ENCODE measurements at places on chromosomes 4 and X.

DNA sequence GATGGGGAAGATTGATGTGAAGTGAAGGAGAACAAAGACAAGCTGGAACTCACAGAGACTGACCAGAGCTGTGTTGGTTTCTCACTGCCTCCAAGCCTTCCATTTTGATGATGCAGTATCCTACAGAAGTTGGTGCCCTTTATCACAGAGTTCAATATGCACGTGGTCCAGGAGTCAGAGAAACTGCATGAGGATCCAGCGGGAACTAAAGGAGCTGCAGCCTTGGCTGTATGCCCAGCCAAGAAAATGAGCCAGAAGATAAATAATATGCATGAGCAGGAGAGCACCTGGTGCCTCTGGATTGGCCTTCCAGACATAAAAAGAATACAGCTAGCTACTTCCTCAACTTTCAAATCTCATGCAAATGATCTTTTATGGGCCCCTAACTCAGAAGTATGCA, 44.3 kb upstream of the DCLK2 start:
- DNase-seq, result no peak

GRCh38 chrX:40866893-40867292, 131.6 kb upstream of the MED14 start:
- DNase-seq, result no peak

DNA sequence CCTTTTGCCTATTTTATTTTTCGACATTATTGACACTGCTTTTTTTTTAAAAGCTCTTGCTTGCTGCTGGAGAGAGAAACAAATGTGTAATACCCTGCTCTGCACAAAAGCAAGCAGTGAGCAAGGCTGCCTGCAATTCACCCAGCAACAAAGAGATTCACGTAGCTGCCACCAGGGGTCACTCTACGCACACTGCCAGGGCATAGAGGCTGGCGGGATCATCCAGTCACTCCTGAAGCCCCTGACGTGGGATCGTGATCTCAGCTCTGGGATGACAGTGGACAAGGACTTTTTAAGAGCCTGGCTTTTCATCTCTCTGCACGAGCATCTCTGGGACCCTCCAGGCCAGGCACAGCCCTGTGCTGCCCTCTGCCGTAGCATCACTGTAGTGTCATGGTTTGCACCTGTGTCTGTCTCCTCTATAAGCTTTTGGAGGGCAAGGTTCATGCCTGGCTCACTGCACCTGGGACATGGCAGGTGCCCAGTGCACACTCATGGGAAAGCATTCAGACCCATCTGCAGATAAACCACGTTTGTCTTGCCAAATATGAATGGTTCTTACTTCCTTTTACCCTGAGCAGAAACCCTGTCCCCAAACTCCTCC, 19.8 kb downstream of the C4orf50 start:
- peak; percentile 62 for DNase-seq

DNA sequence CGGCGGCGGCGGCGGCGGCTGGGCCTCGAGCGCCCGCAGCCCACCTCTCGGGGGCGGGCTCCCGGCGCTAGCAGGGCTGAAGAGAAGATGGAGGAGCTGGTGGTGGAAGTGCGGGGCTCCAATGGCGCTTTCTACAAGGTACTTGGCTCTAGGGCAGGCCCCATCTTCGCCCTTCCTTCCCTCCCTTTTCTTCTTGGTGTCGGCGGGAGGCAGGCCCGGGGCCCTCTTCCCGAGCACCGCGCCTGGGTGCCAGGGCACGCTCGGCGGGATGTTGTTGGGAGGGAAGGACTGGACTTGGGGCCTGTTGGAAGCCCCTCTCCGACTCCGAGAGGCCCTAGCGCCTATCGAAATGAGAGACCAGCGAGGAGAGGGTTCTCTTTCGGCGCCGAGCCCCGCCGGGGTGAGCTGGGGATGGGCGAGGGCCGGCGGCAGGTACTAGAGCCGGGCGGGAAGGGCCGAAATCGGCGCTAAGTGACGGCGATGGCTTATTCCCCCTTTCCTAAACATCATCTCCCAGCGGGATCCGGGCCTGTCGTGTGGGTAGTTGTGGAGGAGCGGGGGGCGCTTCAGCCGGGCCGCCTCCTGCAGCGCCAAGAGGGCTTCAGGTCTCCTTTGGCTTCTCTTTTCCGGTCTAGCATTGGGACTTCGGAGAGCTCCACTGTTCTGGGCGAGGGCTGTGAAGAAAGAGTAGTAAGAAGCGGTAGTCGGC, 528 bp downstream of the FMR1 start:
- DNase-seq, result peak; percentile 61

DNA sequence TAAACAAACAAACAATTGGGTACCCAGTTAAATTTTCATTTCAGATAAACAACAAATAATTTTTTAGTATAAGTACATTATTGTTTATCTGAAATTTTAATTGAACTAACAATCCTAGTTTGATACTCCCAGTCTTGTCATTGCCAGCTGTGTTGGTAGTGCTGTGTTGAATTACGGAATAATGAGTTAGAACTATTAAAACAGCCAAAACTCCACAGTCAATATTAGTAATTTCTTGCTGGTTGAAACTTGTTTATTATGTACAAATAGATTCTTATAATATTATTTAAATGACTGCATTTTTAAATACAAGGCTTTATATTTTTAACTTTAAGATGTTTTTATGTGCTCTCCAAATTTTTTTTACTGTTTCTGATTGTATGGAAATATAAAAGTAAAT, 2.9 kb downstream of the CXCL8 start:
- DNase-seq, result peak; percentile 41

- peak; percentile 57 for DNase-seq
These were observed 723 bp downstream of the WDFY3 start for GRCh38 chr4:84965553-84966381.

DNA sequence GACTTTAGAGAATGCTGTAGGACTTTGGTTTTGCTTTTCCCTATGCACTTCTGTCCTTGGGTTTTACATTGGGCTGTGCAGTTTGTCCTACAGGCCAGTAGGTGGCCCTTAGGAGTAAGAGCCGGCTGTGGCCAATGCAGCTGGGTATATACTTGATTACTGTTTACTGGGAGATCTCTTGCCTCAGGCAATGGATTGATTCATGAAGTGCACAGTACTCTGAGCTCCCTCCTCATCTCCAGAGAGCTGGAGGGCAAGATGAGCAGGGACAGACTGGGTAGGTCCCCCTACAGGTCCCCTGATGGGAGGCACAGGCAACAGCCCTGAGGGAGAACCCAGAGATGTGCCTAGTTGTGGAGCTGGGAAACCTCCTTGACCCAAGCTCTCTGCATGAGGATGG, 103.8 kb upstream of the QRFPR start:
- peak; percentile 76 for DNase-seq

- DNase-seq, result no peak
These were observed 288.5 kb downstream of the TENM3 start for GRCh38 chr4:182531555-182532162.

DNA sequence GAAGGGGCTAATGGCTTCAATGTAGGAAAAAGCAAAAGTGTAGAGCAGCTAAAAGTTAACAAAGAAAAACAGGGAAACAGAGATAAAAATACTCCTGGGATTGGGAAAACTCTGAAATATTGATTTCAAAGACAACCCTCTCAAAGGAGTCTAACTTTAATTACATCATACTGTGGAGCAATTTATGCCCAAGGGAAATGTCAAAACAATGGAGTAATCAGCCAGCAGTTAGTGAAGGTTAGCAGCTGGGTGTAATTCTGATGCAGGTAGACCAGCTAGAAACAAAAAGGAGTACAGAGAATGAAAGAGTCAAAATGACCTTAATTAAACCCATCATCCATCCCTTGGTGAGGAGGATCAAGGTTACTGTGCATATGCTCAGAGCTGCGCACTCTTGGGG, 169.0 kb downstream of the ADAM29 start:
- no peak for DNase-seq

DNA sequence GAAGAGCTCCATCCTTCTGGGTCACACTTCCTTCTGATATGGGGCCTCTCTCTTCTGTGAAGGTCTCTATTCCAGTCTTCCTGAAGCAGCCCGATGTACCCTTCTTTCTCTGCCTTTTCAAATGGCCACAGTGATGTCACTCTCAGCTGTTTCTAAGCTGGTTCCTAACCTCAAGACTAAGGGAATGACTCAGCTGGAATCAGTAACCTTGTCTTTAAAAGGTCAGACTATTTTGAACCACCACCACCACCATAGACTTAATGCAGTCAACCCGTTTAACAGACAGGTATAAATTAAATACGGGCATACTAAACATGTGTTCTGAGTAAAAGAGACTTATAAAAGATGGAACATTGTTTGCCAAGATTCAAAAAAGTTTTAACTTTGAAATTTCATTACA, 121.0 kb downstream of the PPA2 start:
- peak; percentile 22 for DNase-seq

- DNase-seq, result no peak
These were observed 100.3 kb upstream of the NDST4 start for GRCh38 chr4:115213716-115214115.

DNA sequence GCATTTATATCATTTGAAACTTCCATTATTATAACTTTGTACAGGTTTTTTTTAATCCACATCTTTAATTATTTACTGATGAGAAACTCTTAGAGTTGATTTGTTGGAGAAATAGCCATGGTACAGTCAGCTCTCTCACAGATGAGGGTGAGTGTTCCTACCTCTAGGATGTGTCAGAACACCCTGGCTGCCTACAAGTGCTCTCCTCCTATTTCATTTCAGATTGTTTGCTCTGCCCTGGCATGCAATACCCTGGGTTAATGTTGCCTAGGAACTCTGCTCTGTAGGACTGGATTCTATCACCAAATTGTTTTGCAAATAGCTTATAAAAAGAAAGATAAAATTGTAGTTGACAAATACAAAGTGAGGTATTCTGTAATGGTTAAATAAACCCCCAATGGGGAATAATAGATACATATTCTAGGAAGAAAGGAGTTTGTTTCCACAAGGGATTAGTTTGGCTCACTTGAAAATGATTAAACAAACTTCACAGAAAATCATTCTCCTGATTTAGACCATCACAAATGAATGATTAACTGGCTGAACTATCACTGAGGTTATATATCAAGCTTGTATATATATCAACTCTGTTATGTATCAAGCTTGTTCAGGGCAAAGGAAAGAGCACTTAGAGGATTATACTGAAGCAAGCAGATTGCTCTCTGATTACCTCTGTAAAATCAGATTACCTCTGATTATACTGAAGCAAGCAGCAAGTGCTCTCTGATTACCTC, 150.0 kb downstream of the PDE5A start:
- no peak for DNase-seq

GRCh38 chr4:6125103-6125651, 75.2 kb downstream of the JAKMIP1 start:
- no peak for DNase-seq

GRCh38 chr4:83387012-83387411, 52.4 kb upstream of the HPSE start:
- DNase-seq, result peak; percentile 13

- DNase-seq, result no peak
These were observed 229.6 kb upstream of the DIAPH2 start for GRCh38 chrX:96455078-96455477.

GRCh38 chr4:111572470-111572869, 572.8 kb upstream of the FAM241A start:
- DNase-seq, result no peak

GRCh38 chr4:145920205-145920604, 18.4 kb downstream of the ZNF827 start:
- peak; percentile 61 for DNase-seq

DNA sequence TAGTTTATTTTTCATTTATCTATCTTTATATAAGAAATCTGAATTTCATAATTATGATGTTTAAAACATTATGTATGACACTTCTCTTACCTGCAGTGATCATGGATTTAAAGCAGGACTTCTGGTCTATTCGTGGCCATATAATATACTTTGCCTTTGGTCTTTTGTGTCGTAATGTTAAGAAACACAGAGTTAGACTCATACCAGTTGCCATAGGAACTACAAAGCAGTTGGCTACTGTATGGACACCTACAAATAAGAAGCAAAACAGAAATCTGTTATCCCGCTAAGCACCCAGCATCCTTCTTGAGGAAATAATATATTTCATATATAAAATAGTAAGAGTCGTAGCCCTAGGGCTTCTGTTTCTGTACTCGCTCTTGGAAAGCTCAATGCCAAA, 4.3 kb downstream of the SEPSECS start:
- no peak for DNase-seq

DNA sequence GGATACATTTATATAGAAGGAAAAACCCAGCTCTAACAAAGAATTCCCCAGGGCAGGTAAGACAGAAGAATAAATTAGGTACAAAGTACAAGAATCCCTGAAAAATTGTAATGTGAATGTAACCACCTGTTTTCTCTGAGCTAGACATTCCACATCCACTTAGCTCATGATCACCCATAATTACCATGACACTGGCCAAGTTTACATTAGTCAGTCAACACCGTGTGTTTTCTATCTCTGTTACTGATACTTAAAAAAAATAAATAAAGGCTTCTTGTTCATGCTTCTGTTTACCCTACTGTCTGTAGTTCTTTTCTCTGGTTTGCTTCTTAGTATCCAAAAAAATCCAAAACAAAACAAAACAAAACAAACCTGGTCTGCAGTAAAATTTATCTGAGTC, 66.0 kb downstream of the CBLL2 start:
- DNase-seq, result peak; percentile 34

DNA sequence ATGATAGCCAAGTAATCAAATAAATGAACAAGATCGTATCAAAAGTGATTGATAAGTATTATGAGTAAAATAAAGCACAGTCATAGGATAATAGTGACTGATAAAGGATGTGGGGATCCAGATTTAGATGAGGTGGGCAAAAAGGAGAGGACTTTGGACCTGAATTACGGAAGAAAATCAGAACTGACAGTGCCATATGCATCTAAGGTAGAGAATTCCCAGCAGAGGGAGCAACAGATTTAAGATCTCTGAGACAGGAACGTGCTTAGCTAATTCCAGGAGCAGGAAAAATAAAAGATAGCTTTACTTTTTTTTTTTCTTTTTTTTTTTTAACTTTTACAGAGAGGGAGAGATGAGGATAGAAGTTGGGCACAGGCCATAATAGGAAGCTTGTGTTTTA, 189.9 kb downstream of the NWD2 start:
- peak; percentile 54 for DNase-seq

- peak; percentile 34 for DNase-seq
These were observed 206.3 kb downstream of the CBR4 start for GRCh38 chr4:168803732-168804131.

DNA sequence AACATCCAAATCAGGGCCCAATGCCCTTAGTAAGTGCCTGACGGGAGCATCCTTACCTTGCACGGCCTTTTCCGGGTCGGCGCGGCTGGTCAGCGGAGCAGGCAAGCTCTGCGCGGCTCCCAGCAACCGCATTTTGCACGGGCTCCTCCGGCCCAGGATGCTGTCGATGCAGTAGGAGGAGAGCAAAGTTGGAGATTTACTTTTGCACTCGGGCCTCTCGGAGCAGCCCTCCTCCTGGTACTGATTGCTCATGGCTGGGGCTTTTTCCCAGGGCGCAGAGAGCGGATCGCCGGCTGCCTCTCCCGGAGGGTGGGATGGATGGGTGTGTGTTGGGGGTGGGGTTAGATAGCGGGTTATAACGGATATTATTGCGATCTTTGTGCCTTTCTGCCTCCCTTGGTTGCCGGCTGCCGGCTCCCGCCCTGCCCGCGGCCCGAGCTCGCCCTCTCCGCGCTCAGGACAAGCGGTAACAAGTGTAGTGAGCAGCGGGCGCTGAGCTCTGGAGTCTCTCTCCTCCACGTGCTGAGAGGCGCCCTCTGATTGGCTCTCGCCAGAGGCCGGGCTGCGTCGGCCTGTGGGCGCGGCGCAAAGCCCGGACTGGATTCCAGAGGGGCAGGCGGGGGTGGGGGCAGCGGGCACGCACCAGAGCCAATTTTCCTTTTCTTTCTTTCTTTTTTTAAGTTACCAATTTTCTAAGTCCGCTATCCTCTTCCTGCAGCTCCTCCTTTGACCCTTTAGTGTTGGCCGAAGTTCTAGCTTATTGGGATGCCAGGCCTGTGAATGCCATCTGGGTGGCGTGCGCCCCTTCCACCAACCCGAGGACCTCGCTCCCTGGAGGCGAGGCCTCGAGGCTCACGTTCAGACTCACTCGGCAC, at the start of gene ARX:
ARX (minus strand) TSS at position 480 of the 875 bp plus-strand sequence; CDS start at position 252, 228 bp downstream.
- DNase-seq, result peak; percentile 14
